ENCODE measurements at places on chromosomes 3 and 15. TPM values are rescaled to one million over a fixed set of nuclear protein-coding genes. Genes with fewer than 3 reads are reported as not detected.

XXYLT1 gene
- 10.6 TPM for total RNA-seq

STAC gene
- 7.3 TPM for total RNA-seq

ELL3 gene
- total RNA-seq = 1.2 TPM

NPAP1 gene
- total RNA-seq = under 0.01 TPM

CD47 gene
- 27.2 TPM for total RNA-seq

PRRT3 gene
- total RNA-seq = 1.5 TPM

ALS2CL gene
- 8.0 TPM for total RNA-seq

SLC49A4 gene
- 15.3 TPM for total RNA-seq

RAB11A gene
- 171 TPM for total RNA-seq

MAP6D1 gene
- total RNA-seq = 1.0 TPM

VPS8 gene
- 12.0 TPM for total RNA-seq

TRPM1 gene
- not detected for total RNA-seq

PLA2G4E gene
- total RNA-seq = not detected

GHSR gene
- not detected for total RNA-seq

UBE2E2 gene
- 23.3 TPM for total RNA-seq

ITIH1 gene
- total RNA-seq = not detected

CCRL2 gene
- total RNA-seq = not detected

BBS4 gene
- total RNA-seq = 24.6 TPM

CPLX3 gene
- total RNA-seq = 0.08 TPM

VPS33B gene
- 19.1 TPM for total RNA-seq

KCNAB1 gene
- 0.41 TPM for total RNA-seq

CYP19A1 gene
- total RNA-seq = not detected

C2CD4A gene
- total RNA-seq = not detected

TTLL13 gene
- not detected for total RNA-seq

OCA2 gene
- total RNA-seq = 0.19 TPM

LRRN1 gene
- not detected for total RNA-seq

PLCH1 gene
- 0.29 TPM for total RNA-seq

CSTA gene
- total RNA-seq = not detected

ANKRD63 gene
- total RNA-seq = 0.37 TPM

FEZF2 gene
- not detected for total RNA-seq

TGM5 gene
- total RNA-seq = 0.66 TPM

GCSAM gene
- total RNA-seq = not detected

TMEM89 gene
- not detected for total RNA-seq

CCNB2 gene
- 61.1 TPM for total RNA-seq

CD86 gene
- total RNA-seq = not detected

CILP gene
- total RNA-seq = not detected

Measured in A375 (cell line).